NCI-H2171 (cell line): ENCODE measurements at places on chromosomes 2 and 18.

DNA sequence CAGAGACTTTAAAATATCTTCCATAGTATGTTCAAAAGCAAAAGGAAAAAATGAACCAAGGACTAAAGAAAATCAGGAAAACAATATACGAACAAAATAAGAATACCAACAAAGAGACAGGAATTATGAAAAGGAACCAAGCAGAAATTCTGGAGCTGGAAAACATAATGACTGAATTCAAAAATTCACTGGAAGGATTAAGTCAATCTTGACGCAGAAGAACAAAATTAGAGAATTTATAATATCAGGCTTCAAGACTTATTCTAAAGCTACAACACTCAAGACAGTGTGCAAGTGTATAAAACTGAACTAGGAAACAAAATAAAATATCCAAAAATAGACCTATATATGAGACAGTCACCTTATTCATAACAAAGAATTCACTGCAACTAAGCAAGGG, 56.9 kb upstream of the GYPC start:
- no peak for DNase-seq

- DNase-seq, result no peak
Observed at GRCh38 chr2:131035826-131036231, 57.4 kb downstream of the FAM168B start.

- DNase-seq, result no peak
Observed at GRCh38 chr18:48862678-48863270, 88.0 kb downstream of the SMAD7 start.

GRCh38 chr18:56382541-56382940, 255.9 kb downstream of the TXNL1 start:
- no peak for DNase-seq
